Activated naive CD4-positive, alpha-beta T cell (primary cell): ENCODE measurements at places on chromosomes 2 and 18.

DNA sequence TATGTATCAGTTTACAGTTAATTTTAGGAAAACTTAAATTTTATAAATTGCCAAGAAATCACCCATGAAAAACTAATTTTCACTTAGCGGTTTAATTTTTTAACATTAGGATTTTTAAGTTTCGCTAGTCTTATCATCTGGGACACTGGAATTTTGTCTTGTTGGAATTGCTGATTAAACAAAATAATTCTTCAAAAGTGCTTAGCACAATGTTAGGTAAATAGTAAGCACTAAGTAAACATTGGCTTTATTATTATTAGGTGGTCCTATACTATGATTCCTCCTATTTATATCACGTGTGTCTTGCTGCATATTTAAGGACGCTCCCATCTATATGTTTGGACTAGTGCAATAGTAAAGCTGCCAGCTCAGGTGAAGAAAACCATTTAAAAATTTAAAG lies 54.6 kb upstream of the MAP4K3 start:
- no peak for DNase-seq

GRCh38 chr2:226660526-226660925 lies 139.1 kb downstream of the IRS1 start:
- DNase-seq: no peak

- no peak for DNase-seq
Observed at GRCh38 chr2:212402316-212402715, 136.3 kb downstream of the ERBB4 start.

- DNase-seq: no peak
Observed at GRCh38 chr18:7755753-7756475, 188.8 kb downstream of the PTPRM start.

DNA sequence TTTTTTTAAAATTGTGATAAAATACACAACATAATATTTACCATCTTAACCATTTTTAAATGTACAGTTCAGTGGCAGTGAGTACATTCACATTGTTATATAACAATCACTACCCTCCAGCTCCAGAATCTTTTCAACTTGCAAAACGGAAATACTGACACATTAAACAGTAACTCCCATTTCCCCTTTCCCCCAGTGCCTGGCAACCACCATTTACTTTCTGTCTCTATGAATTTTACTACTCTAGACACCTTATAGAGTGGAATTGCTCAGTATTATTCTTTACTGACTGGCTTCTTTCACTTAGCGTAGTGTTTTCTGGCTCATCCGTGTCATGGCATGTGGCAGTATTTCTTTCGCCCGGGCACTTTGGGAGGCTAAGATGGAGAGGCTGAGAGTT lies 32.6 kb downstream of the FASTKD2 start:
- DNase-seq: no peak

GRCh38 chr2:203591642-203592041 lies 56.5 kb upstream of the RAPH1 start:
- DNase-seq: no peak

DNA sequence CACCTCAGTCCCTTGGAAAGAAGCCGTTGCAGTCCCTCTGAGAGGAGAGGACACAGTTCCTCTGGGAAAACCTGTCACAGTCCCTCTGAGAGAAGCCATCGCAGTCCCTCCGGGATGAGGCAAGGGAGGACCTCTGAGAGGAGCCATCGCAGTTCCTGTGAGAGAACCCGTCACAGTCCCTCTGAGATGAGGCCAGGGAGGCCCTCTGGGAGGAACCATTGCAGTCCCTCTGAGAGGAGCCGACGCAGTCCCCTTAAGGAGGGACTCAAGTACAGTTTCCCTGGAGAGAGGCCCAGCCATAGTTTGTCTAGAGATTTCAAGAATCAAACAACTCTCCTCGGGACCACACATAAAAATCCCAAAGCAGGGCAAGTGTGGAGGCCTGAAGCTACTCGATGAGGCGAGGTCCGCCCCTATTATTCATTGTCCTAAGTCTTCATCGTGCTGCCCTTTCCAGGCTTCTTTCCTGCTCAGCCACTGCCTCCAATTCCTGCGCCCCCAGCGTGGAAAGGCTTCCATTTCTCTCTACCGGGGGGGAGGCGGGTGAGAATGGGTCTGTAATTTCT lies 630 bp upstream of the ZNF512 start:
- no peak for DNase-seq

DNA sequence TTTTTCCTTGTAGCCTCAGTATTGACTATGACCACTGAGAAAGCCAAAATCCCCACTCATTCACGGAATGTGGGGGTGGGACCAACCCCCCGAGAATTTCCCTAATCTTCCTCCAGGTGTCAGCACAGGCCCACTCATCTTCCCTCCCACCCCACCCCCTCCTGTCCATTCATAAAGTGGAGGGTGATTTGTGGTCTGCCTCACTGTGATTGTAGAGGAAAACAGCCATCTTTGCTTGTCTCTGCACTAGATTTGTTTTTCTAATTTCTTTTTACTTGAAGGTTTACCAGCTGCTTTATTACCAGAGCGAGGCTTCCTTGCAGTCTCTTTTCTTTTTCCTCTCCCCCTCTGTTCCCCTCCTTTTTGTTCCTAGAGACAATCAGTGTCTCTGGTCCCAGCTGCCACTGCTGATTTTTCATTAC lies 171.8 kb downstream of the ICOS start:
- DNase-seq: no peak

DNA sequence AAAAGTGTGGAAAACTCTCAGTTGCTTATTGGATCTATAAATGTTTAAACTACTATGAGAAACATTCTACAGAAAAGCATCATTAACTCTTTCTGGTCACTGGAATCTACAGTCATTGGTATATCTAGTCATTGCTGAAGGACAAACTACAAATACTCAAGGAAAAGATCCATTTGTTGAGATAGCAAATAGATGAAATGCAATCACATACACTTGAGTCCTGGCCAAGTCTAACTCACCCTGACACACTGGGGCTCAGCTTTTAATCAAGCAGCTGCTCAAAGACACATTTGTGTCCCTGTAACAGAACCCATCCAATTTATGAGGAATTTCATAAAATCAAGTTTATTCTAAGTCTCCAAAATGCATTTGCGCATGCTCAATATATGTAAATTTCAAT lies 68.7 kb downstream of the CDH2 start:
- no peak for DNase-seq

DNA sequence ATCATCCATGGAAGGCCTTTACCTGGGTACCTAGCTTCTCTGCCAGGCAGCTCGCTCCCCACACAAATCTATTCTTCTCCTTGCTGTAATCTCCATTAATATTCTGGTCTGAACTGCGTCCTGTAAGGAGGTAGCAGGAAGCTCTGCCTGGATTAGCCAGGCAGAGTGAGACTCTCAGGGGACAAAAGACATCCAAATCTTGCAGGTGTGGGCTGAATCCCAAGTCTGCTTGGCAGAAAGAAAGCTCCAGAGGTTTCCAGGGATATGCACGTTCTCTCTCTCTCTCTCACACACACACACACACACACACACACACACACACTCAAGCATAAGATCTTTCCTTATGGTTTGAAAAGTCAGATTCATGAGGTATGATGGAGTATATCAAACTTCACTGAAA lies 66.5 kb downstream of the THNSL2 start:
- no peak for DNase-seq

DNA sequence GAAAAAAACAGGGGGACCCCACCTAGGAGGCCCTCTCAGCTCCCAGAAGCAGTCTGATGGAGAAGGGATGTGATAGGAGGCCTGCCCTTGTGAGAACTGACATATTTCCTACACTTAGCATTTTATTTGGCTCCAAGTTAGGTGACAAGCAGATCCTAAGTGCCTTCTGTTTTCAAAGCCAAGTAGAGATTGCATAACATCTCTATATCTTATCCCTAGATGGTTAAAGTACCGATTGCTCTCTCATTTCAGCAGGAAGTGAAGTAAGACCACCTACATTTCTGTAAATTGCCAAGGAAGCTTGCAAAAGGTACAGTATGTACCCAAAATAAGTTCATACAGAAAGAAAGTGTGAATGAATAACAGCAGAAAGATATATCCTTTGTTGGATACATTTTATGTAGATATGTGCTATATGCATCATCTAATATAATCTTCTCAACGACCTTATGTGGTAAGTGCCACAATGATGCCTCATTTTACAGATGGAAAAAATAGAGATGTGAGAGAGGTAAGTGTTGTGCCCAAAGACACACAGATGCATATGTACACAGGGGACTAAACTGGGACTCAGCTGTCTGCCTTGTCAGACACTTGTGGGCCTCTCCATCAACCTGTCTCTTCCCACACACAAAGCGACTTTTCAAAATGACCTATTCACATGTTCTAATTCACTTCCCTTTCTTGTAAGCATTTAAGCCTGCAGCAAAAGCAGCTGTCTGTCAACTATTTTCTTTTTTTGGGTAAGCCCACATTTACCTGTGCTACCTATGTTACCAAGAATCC lies 38.9 kb downstream of the DHRS9 start:
- DNase-seq: no peak

- no peak for DNase-seq
Observed at GRCh38 chr2:94994063-94994913, 31.2 kb upstream of the MAL start.

GRCh38 chr2:229910147-229910831 lies 11.5 kb downstream of the TRIP12 start:
- no peak for DNase-seq

- DNase-seq: no peak
Observed at GRCh38 chr18:55185391-55185790, 226.1 kb upstream of the CCDC68 start.

DNA sequence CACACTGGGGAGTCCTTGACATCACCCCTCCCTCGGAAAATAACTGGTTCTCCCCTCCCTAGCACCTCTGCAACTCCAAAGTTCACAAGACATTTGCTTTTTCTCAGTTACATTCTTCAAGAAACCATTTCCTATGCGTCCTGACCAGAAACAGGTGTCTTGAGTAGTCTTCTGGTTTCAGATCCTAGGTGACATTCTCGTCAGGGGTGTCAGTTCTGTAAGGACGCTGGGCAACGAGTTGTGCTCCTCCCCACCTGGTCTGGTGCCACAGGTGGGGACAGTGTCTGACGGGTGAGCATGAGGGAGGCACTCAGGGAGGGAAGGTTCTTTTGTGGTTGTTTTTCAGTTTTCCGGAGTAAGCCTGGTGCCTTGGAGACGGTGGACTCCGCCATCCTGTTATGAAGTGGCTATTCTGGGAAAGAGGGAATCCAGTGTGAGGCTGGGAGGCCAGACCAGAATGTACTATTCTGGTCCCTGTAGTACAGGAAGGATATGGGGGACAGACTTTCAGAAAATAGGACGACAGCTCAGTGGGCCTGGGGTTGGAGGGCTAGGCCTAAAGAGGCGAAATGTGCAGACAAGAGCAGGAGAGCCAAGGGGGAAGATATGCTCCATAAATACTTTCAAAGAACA lies 50.6 kb downstream of the EPAS1 start:
- no peak for DNase-seq

- DNase-seq: no peak
Observed at GRCh38 chr2:126881591-126881990, 17.1 kb upstream of the TEX51 start.

GRCh38 chr2:120497261-120497977 lies 151.5 kb downstream of the INHBB start:
- DNase-seq: no peak

DNA sequence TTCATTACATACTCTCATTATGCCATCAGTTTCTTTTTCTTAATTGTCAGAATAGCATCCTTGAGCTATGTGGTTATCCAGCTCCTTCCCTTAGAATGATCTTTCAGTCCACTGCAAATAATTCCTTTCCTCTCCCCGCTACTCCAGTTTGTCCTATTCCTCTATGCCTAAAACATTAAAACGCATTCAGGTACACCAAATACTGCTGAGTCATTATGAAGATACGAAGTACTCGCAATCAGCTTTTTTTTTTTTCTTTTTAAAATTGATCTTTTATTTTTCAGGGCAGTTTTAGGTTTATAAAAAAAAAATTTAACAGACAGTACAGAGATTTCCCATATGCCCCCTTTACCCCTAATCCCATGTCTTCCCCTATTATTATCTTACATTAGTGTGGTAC lies 164.8 kb upstream of the TMEM200C start:
- DNase-seq: no peak

GRCh38 chr18:47932603-47933002 lies 2.1 kb upstream of the SMAD2 start:
- no peak for DNase-seq

- DNase-seq: no peak
Observed at GRCh38 chr2:15841776-15842560, 98.4 kb upstream of the MYCN start.

GRCh38 chr18:69588301-69588700 lies 187.6 kb downstream of the DOK6 start:
- no peak for DNase-seq

- no peak for DNase-seq
Observed at GRCh38 chr18:28115149-28115550, 61.8 kb downstream of the CDH2 start.

DNA sequence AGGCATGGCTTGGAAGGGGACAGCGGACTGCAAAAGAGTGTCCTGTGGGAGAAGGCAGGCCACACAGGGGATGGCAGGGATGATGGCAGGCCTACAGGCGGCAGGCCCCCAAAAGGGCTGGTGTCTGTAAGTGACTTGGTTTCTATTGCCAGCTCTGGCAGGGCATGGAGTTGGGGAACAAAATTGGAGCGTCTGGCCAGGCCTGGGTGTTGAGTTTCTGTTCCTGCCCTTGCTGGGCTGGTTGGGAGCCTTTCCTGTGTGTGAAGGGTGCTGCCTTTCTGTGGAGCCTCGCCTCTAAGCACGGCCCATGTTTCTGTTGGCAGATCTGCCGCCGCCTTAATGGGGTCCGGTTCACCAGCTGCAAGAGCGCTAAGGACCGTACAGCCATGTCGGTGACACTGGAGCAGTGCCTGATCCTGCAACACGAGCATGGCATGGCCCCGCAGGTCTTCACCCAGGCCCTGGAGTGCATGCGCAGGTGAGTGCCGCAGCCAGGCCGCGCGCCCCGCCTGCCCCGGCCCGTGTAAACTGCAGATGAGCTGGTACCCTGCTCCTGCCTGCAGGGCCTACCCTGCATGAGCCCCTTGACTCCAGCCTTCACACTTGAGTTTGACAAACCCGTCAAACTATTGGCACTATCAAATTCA lies 31.5 kb downstream of the COA5 start:
- DNase-seq: no peak

- DNase-seq: no peak
Observed at GRCh38 chr2:164581050-164581449, 40.2 kb downstream of the GRB14 start.

DNA sequence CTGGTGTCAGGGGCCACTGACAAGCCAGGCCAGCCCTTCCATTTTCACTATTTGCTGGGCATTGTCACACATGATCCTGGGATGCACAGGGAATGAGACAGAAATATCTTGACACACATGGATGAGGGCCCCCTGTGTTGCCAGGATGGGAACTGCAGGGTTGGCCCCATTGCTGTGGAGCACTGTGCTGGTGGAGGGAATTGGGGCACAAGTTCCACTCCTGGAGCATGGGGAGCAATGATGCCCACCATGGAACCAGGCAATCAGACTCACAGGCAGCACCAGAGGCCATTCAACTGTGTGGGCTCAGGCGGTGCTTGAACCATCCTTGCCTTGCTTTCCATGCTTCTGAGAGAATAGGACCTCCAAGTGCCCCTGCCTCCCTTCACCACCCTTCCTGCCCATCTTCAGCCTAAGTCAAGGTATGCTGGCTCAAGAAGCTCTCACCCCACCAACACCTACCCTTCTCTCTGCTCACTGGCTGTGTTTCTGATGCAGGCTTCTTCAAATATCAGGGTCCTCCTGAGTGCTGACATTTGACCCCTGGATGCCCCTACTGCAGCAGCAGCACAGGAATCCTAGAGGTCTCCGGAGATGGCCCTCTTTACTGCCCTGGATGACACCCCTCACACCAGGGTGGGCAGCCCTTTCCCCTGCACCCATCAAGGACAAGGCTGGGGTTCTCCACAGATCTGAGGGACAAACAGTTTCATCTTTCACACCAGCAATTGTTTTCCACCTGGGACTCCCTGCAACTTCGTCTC lies 11.0 kb downstream of the ADRA2B start:
- no peak for DNase-seq

- no peak for DNase-seq
Observed at GRCh38 chr2:24894750-24895149, 25.3 kb downstream of the ADCY3 start.
